ENCODE measurements at places on chromosomes 6 and 20. TPM values are rescaled to one million over a fixed set of nuclear protein-coding genes. Genes with fewer than 3 reads are reported as not detected.

GRCh38 chr6:41546475-41546865 is 289 bp downstream of the FOXP4 start:
- H3K4me3 ChIP-seq, result peak overlapping the region; percentile 58
- H3K27ac ChIP-seq, result peak overlapping the region; percentile 52
- H3K27me3 ChIP-seq, result no peaks in the 10 kb centered on the region
- H3K36me3 ChIP-seq, result no peaks in the 10 kb centered on the region
- peaks cover 10% of the 10 kb centered on the region for H3K4me1 ChIP-seq

- H3K4me1 ChIP-seq, result peaks cover 23% of the 10 kb centered on the region
- H3K36me3 ChIP-seq, result no peaks in the 10 kb centered on the region
- H3K27me3 ChIP-seq, result no peaks in the 10 kb centered on the region
Observed at GRCh38 chr20:47778398-47779354, 6.6 kb downstream of the SULF2 start.

EYA2 gene
- polyA plus RNA-seq, result 0.54 TPM

DNA sequence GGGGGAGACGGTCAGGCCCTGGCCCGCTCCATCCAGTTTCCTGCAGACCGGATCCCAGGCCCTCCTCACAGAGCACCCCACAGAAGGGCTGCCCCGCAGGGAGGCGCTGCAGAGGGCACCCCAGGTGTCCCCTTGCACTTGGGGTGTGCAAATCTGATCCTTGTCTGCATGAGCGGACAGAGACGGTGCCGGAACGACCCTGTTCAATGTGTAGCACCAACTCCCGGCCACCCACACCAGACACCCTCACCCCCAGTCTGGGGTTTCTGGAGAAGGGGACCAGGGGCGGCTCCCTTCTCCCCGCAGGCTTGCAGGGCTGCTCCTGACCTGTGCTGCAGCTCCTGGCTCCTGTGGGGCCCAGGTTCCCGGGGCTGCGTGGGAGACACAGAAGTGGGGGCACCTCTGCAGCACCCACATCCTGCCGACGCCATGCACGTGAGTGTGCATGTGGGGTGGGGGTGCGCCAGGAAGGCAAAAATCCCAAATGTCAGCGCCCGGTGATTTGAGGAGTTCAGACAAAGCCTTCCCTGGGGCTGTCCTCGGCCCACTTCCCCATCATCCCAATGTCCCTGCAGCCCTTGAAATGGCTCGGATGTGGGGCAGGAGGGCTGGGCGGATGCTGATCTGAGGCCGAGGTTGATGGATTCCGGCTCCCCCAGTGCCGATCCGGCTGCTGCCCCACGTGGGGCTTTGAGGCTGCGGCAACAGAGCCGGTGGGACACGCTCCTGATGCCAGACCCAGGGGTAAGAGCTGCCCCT is 85.3 kb upstream of the BHLHE23 start:
- no peaks in the 10 kb centered on the region for H3K4me1 ChIP-seq
- DNase-seq, result no peak
- H3K4me3 ChIP-seq, result no peak overlapping the region
- H3K36me3 ChIP-seq, result no peaks in the 10 kb centered on the region
- H3K27ac ChIP-seq, result no peak overlapping the region
- H3K27me3 ChIP-seq, result no peaks in the 10 kb centered on the region

ASIP gene
- 0.62 TPM for polyA plus RNA-seq
